RCC 7860 (cell line): ENCODE measurements at places on chromosomes 3 and 15.

DNA sequence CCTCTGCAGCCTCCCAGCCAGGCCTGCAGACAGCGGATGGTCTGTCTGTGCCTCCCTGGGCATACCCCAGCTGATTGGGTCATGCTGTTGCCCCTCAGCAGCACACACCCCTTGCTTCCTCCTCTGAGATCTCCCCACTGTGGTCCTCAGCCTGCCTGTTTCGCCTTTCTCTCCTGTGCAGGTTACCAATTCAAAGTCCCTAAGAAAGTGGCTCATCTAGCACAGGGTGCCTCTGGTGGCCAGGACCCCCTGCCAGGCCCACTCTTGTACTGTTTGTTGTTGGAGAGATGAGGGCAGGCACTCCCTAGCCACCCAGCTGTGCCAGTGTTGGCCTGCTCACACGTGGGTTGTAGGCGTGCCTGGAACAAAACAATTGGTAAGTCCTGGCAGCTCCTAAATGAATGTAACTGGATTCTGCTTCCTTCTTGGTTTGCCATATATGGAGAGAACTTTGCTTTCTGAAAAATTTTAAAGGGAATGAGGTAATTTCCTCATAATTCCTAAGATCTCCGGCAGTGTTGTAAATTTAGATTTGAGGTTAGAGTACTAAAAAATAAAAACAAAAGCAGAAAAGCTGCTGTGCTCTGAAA is 213.2 kb upstream of the IL12A start:
- DNase-seq = peak; percentile 23

DNA sequence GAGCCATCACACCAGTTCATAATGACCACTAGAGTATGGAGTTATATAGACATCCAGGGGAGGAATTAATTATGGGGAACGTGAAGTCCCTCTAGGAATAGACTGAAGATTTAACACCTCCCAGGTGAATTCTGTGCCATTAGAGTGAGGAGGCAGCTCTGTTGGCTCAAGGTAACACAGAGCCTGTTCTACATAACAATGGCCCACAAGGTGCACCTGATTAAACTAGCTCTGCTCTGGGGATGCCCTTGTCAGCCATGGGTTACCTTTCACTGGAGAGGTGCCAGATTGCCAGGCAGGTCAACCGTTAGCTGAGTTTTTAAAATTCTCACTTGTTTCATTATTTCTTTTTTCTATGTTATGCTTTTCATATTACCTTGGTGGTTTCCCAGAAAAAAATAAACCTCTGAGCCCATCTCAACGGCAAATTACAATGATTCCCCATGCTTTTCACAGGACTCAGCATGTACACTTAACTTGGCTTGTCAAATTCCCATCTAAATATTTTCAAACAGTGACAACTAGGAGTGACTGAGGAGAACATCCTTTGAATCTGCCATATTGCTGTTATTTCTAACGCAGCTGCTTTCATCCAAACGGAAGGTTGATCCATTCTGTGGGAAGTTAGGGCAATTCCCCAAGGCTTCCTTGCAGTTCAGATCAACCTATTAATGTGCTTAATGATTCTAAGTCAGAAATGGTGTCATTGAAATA is 512.9 kb downstream of the MCTP2 start:
- no peak for DNase-seq

DNA sequence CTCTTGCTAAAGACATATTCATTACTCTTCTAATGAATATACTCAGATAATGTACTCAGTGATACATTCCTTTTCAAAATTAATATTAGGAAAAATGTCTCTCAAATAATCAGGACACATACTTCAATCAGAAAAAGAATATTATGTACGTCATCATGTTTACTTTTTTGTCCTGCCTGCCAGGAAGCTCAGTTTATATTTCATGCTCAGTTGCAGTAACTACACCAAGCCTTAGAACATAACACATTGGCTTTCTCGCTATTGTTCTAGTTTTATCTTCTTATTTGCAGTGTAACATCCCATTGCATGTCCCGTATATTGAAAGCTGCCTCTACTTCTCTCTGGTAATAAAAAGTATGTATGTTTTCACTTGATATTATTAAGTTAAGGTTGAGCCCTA is 181.5 kb upstream of the LPP start:
- no peak for DNase-seq

GRCh38 chr15:39657181-39657580 is 76.3 kb downstream of the THBS1 start:
- no peak for DNase-seq

DNA sequence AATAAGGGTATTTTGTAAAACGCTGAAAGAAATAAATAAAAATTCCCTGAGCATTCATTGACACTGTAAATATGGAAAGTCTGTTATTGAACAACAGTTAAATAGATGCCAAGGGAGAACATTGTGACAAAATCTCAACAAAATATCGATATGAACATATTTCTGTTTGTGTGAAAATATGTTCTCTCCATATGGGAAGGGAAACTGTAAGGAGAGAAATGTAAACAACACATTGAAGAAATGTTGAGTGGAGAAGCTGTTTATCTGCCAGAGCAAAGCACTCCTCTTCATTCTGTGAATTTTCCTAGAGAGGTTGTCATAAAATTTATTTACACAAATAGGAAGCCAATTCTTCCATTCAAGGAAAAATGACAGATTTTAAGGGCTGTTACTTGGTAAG is 57.1 kb upstream of the EOMES start:
- no peak for DNase-seq

DNA sequence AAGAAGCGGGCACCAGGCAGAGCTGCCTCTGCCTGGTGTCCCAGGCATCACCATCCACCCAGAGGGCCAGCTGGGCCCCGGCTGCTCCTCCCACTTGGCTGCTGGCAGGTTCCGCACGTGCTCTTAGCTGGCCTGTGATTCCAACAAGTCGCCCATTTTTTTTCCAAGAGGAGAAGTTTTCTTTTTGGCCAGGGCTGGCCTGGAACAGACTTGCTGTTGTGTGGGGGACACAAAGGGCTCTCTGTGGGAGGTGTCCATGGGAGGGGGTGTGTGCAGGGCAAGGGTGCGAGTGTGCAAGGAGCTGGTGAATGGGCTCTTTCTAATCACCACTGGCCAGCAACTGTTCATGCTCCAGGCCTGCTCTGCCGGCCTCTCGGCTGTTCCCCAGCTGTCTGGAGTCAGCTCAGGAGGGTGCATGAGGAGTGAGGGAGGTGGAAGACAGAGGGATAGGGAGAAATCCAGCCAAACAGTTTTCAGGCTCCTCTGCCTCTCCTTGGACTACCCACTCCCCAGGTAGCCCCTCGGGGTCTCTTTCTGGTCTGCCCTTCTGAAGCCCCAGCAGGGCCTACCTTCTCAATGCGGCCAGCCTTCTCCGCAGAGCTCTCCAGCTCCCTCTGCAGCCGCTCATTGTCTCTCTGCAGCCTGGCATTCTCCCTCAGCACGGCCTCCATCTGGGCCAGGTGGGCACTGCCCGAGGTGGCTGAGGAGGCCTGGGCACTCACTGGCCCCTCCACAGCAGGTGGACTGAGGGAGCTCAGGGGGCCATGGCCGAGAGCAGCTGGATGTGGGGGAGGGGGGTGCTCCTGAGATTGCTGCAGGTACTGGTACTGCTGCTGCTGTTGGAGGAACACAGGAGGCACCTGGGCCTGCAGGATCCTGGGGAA is 7.1 kb downstream of the AMOTL2 start:
- DNase-seq = no peak

- DNase-seq = no peak
Observed at GRCh38 chr3:24379936-24380335, 114.7 kb downstream of the THRB start.

DNA sequence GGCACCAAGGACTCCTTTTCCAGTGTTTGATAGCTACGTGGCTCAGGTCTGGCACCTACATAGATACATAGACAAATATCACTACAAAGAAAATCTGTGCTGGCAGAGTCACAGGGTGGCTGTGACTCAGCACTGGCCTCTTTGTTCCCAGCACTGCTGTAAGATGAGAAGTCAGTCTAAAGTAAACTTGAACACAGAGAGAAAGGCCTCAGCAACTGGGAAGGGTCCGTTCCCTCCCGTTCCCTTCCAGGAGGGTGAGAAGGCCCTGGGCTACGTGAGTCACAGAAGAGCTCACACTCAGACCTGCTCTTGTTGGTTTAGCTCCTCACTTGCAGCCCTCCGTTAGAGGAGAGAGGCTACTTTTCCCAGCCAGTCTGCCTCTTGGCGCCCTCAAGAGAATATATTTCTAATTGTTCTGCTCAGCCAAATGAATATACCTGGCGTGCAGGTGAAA is 23.1 kb downstream of the ANXA2 start:
- peak; percentile 98 for DNase-seq

GRCh38 chr3:183155499-183155898 is 7.0 kb downstream of the LAMP3 start:
- no peak for DNase-seq

- no peak for DNase-seq
Observed at GRCh38 chr3:16070707-16071106, 103.8 kb upstream of the GALNT15 start.

DNA sequence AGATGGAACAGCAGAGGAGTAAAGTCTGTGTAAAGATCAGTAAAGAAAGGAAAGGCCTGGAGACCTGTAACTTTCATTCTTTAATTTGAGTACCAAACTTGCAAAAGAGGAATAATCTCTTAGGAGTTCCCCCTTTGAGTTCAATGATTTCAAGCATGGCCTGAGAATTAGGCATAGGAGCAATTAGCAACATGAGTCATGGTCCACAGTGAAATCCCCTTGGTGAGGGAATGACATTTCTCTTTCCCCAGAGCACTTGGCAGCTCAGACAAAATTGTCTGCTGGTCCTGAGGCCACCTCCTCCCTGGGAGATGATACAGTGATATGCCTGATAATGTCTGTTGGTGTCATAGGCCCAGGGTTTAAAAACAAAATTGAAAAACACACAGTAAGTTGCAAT is 81.4 kb upstream of the CRBN start:
- DNase-seq = no peak

DNA sequence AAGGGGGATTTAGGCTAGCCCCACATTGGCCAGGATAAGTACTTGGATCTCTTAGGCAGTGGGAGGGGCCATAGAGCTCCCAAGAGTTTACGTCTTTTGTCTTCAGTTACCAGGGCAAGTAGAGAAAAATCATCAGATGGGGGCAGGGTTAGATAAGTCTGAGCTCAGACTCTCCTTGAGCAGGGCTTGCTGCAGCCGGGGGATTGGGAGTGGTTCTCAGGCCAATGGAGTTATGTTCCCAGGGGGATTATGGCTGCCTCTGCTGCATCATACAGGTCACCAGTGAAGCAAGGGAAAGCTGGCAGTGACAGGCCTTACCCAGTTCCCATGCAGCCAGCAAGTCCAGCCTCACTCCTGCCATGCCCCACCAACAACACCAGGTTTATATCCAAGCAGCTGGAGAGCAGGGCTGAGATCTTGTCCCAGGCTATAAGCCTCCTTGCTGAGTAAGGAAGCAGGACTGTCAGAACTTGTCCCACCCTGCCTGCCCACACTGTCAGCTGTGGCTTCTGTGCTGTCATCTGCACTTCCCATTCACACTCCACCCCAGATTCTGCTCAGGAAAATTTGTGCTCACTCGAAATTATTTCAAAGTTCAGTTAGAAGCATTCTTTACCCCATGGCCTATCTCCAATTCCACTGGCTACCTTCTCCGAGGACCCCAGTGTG is 215.3 kb downstream of the FAM43A start:
- no peak for DNase-seq

- DNase-seq = peak; percentile 17
Observed at GRCh38 chr15:60179786-60180391, 175.8 kb downstream of the FOXB1 start.

GRCh38 chr3:73473898-73474416 is 150.8 kb downstream of the PDZRN3 start:
- no peak for DNase-seq

- DNase-seq = peak; percentile 29
Observed at GRCh38 chr15:81480645-81481053, 106.6 kb upstream of the TMC3 start.

GRCh38 chr3:113508966-113509365 is 6.0 kb downstream of the SPICE1 start:
- no peak for DNase-seq

DNA sequence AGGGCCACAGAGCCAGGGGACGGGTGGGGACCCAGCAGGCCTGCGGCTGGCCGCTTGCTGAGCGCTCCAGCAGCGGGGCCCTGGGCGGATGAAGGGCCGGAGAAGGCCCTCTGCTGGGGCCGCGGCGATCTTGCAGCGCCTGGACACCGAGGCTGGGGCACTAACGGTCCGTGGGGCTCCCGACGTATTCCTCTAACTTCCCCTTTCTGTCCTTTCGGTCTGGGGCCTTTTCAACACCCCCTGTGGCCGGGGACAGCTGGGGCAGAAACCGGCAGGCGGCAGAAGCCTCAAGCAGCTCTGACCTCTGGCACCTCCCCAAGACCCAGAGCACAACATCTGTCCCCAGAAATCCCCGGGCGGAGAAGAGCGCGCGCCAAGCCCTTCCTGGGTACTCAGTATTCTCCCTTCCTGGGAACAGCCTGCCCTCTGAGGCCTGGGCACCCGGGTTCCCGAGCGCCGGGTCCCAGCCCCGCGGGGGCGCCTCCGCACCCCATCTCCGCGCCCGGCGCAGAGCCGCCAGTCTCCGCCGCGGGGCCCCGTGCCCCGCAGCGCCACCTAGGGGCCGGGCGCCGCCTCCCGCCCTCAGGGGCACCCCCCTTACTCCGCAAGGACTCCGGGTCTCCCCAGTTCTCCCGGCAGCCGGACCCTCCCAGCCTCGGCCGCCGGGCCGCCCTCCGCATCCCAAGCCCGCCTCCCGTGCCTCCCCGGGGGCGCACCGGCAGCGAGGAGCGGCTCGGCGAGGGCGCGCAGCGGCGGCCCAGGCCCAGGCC is 582 bp upstream of the SLCO3A1 start:
- peak; percentile 53 for DNase-seq

DNA sequence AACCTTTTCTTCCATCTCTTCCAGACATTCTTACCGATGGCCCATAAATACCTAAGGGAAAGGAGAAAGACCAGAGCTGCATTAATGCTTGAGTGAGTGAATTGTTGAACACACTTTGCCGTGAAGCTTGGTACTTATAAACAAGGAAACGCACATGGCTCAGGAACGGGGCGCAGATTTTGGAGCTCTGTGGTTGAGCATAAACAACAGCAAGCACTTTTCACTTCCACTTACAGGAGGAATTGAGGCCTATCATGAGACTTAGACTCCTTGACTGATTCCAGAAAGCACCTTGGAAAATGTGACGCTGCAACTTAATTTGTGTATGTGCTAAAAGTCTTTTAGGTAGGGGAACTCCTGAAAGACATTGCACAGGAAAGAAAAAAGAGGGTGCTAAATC is 197.5 kb upstream of the FEZF2 start:
- DNase-seq = no peak

GRCh38 chr3:45546716-45547701 is 47.5 kb upstream of the LIMD1 start:
- DNase-seq = no peak

DNA sequence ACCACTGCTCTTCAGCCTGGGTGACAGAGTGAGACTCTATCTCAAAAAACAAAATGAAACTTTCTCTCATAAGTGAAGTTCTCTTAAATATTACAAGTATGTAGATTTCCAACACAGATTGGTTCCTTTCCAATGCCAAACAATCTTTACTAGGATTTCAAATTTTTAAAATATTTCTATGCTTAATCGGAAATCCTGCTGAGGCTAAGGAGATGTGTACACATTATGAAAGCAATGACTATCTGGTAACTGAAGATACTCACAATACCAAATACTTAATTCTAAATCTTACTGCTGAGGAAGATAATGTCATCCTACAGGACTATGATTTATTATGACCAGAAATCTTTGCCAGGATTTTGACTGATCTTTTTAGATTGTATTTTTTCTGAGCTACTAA is 255.6 kb upstream of the ZNF717 start:
- no peak for DNase-seq
